ENCODE measurements at places on chromosomes 13 and 19. TPM values are rescaled to one million over a fixed set of nuclear protein-coding genes. Genes with fewer than 3 reads are reported as not detected.

- DNase-seq, result no peak
Measured at GRCh38 chr19:52444506-52444905, 8.8 kb upstream of the ZNF578 start.

DNA sequence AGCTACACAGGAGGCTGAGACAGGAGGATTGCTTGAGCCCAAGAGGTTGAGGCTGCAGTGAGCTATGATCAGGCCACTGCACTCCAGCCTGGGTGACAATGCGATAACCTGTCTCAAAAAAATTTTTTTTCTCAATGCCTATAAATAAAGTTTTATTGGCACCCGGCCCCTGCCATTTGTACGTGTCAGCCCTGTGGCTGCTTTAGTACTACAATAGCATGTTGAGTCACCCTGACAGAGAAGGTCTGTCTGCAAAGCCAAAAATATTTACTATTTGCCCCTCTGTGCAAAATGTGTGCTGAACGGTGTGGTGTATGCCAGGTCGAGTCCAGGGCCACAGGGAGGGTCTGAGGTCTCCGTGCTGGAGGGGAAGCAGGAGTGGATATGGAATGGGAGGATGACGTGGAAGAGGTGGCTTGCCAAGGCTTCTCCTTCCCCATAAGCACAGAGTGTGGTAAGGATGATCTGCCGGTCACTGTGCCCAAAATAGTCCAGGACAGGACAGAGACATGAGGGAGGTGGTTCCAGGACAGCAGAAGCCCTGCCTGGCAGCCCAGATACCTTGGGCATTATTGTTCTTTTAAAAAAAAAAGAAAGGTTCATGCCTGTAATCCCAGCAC is 10.0 kb downstream of the NMRK2 start:
- no peak for DNase-seq

- DNase-seq, result no peak
Measured at GRCh38 chr13:110244071-110244830, 62.7 kb downstream of the COL4A1 start.

- DNase-seq, result peak; percentile 64
Measured at GRCh38 chr13:96781141-96781540, 213.1 kb downstream of the OXGR1 start.

The MEF2B gene
- total RNA-seq, result 0.89 TPM

DNA sequence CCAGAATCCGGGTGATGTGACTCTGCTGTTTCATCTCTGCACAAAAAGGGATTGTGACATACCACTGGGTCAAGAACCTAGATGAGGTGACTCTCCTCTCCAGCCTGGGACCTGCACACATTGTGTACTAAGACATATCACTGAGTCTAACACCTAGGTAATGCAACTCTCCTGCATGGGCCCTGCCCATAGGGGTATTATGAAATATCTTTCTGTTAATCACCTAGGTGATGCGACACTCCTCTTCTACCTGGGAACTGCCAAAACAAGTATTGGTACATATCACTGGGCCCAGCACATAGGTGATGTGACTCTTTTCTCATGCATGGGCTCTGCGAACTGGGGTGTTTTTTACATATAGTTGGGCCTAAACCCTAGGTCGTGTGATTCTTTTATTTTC is 35.5 kb upstream of the ZNF254 start:
- DNase-seq, result no peak

GRCh38 chr13:99476648-99477047 is 24.6 kb upstream of the TM9SF2 start:
- no peak for DNase-seq

- DNase-seq, result no peak
Measured at GRCh38 chr13:45737571-45738017, 35.5 kb downstream of the CBY2 start.

GRCh38 chr13:40984668-40985366 is 34.3 kb downstream of the ELF1 start:
- no peak for DNase-seq

GRCh38 chr13:24541127-24541475 is 28.5 kb upstream of the PARP4 start:
- DNase-seq, result no peak

GRCh38 chr13:67094952-67095351 is 135.2 kb downstream of the PCDH9 start:
- no peak for DNase-seq

GRCh38 chr13:110518571-110518970 is 43.0 kb downstream of the RAB20 start:
- DNase-seq, result no peak

DNA sequence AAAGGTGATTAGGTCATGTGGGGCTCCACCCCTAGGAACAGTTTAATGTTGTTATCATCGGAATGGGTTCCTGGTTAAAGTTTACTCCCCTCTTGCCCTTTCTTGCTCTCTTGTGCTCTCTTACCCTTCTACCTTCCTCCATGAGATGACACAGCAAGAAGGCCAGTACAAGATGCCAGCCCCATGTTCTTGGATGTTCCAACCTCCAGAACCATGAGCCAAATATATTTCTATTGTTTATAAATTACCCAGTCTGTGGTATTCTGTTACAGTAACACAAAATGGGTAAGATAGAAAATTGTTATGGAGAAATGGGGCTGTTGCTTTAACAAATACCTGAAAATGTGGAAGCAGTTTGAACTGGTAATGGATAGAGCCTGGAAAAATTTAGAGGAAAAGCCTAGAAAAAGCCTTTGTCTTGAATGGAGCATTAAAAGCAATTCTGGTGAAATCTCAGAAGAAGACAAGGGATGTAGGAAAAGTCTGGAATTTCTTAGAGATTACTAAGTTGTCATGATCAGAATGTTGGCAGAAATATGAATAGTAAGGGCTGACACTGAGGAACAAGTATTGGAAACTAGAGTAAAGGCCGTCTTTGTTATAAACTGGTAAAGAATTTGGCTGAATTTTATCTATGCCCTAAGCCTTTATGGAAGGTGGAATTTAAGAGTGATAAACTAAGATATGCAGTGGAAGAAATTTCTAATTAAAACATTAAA is 53.5 kb upstream of the TSC22D1 start:
- no peak for DNase-seq

The ZNF222 gene
- total RNA-seq, result 4.6 TPM

DNA sequence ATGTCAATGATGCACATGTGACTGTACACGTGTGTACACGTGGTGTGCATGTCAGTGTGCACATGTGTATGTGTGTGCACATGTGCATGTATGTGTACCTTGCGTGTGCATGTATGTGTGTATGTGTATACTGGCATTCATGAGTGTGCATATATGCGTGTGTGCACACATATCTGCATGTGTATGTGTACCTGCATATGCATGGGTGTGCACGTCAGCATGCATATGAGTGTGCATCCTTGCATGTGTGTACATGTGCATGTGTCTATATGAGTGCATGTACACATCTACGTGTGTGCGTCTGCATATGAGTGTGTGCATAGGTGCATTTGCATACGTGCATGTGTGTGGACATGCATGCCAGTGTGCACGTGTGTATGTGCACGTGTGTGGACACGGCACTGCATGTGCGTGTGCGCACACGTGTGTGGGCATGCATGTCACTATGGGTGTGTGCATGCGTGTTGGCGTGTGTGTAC is 48.5 kb downstream of the GADD45B start:
- no peak for DNase-seq

The LILRB1 gene
- 8.1 TPM for total RNA-seq

The ZNF571 gene
- 10.7 TPM for total RNA-seq

DNA sequence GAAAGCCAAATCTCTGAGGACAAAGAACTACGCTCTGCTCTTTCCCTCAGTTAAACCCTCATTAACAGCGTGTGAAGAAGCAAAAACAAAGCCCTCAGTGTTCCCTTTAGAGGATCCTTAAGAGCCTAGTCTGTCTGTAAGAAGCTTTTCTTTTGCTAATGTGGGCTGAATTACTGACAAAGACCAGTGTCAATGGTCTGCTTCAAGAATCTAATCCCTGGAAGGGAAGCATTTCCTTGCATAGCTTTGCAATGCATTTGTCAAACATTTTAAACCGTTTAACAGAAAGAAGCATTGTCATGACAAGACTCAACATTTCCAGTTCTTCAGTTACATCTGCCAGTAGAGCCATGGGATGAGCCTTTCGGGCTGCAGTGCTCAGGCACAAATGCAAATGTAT is 64.9 kb downstream of the EDNRB start:
- DNase-seq, result no peak

GRCh38 chr19:49391581-49392399 is 3.7 kb downstream of the KASH5 start:
- DNase-seq, result peak; percentile 76

The PSG7 gene
- total RNA-seq, result not detected

The TUBA3C gene
- not detected for total RNA-seq

The SIX5 gene
- 3.5 TPM for total RNA-seq

DNA sequence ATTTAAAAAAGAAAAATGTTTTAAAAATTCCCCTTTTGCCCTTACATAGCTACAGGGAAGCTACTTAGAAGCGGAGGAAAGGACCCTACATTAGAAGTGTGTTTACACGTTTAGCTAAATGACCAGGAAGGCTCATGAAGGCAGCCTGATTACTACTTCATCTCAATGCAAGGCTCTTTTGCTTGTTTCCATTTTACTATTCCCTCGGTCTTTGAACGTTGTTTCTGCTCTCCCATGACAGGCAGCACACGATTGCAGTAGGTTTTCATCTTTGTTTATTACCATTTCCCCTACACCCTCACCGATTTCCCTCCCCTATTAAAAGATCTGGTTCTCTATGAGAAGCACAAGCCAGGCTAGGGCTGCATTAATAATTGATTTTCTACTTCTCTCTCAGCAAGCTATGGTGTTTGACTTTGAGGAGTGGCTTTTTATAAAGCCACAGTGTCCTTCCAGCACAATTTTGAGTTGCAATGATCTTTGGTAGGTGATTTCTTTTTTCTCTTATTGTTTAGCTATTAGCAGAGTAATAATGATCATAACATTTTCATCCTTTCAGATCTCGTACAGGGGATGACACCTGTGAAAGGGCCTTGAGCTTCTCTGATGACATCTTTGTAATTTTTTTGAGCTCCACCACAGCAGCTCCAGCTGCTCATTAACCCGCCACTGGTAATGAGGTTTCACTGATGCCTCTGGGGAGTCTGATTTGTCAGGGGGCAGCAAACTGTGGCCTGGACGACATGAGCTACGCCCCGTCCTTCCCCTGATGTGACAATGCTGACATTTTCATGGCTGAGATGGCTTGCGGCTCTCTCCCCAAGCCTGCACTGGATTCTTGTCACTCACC is 670.3 kb downstream of the UQCRFS1 start:
- DNase-seq, result no peak

The FLT1 gene
- 29.7 TPM for total RNA-seq

The ZNF560 gene
- not detected for total RNA-seq

The ZNF91 gene
- total RNA-seq, result 165 TPM

DNA sequence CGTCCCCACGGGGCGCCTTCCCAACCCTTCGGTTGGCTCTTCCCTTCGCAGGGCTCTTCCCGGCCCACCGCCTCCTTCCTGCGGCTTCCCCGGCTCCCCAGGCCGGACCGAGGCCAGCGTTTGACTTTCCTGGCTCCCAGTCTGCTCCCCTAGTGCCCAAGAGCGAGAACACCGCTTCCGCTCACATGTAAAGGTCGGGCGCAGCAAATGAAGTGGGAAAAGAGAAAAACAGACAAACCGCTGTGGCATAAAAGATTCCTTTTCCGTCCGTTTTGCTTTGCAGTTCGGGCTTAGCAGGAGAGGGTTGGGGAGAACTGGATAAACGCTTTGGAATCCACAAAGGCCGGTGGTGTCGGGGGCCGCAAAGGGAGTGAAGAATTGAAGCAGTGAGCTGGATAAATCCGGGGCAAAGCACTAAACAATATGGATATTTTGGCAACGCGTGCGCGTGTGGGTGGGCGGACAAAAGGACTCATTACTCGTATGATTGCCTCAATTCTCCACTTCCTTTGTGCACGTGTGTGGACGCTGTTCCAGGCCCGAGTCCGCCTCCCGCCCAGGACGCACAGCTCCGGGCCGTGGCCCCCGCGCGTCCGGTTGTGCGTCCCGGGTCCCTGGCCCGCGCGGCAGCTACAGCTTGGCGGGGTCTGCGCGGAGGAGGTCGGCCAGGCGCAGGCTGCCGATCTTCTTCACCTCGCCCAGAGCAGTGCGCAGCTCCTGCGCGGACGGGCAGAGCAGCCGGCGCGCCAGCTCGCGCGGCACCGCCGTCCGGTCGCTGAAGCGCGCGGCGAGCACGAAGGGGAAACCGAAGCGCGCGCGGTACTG is 8.6 kb upstream of the CDX2 start:
- DNase-seq, result no peak

GRCh38 chr13:41520660-41521630 is 63.6 kb downstream of the RGCC start:
- DNase-seq, result no peak

DNA sequence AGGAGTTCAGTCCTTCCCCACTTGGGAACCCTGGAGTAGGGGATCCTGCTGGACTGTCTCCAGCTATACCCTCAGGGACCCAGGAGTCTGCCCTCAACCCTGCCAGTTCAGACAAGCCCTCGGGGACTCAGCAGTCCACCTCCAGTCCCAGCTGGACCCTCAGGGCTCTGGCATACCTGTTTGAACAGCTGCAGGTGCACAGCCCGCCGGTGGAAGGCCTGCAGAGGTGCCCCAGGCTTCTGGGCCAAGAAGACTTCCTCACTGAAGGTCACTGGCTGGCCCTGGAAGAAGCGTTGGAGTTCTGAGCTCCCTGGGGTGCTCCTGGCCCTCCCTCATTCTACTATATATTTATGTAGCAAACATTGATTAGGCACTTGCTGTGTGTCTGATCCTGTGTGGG is 8.6 kb downstream of the CRB3 start:
- DNase-seq, result no peak

GRCh38 chr13:73368608-73369007 is 309.8 kb downstream of the KLF5 start:
- DNase-seq, result no peak

DNA sequence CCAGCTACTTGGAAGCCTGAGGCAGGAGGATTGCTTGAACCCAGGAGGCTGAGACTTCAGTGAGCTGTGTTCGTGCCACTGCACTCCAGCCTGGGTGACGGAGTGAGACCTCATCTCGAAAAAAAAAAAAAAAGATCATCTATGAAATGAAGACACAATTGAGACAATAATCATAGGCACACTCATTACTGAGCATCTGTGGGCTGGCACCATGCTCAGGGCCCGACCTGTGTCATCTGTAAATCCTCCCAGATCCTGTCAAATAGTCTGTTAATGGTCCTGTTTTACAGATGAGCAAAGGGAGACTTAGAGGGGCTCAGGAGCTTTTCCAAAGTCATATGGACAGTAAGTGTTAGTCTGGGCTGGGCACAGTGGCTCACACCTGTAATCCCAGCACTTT is 4.1 kb upstream of the NANOS2 start:
- no peak for DNase-seq

The ACP4 gene
- not detected for total RNA-seq

DNA sequence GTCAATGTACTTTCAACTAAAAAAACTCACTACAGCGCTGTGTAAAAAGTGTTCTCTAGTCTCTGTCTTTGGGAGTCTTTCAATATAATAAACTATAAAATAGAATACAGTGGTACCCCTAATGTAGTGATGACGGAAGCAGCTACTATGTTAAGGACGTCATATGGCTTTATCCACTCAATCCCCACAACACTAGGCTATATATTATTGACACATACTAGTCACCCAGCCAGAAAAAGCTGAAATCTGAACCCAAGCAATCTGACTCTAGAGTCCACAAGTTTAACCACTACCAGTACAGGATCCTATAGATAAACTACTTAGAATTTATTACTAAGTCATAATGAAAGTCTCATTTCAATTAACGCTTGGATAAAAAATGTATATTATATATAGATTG is 48.3 kb downstream of the ELF1 start:
- DNase-seq, result no peak

The TNFSF13B gene
- total RNA-seq, result 8.6 TPM

- DNase-seq, result no peak
Measured at GRCh38 chr13:62292714-62293480, 877.2 kb upstream of the PCDH20 start.

- no peak for DNase-seq
Measured at GRCh38 chr13:84050536-84050935, 168.3 kb upstream of the SLITRK1 start.

GRCh38 chr19:19531951-19532805 is 3.5 kb downstream of the YJEFN3 start:
- DNase-seq, result peak; percentile 87

The TNFSF9 gene
- total RNA-seq, result 6.8 TPM

Data from dorsolateral prefrontal cortex (tissue), 122 donors.